ENCODE measurements at places on chromosomes 5 and 9. TPM values are rescaled to one million over a fixed set of nuclear protein-coding genes. Genes with fewer than 3 reads are reported as not detected.

Gene FAM163B
- not detected for total RNA-seq

Gene BDP1
- total RNA-seq, result 11.7 TPM

Gene AQP3
- total RNA-seq, result 6.2 TPM

Gene RLN2
- 2.3 TPM for total RNA-seq

Gene SHROOM1
- total RNA-seq, result 8.2 TPM

Gene PLGRKT
- 12.9 TPM for total RNA-seq

Gene INSL4
- not detected for total RNA-seq

All from mesangial cell (primary cell).